ENCODE measurements at places on chromosomes 5 and 9.

GRCh38 chr5:107571621-107572536 lies 98.9 kb downstream of the EFNA5 start:
- H3K27me3 ChIP-seq, result no peaks in the 10 kb centered on the region
- peaks cover 9% of the 10 kb centered on the region for H3K4me1 ChIP-seq
- H3K27ac ChIP-seq, result peak overlapping the region; percentile 7
- H3K36me3 ChIP-seq, result no peaks in the 10 kb centered on the region

- no peak overlapping the region for H3K4me3 ChIP-seq
- H3K36me3 ChIP-seq, result no peaks in the 10 kb centered on the region
- no peaks in the 10 kb centered on the region for H3K27me3 ChIP-seq
- no peaks in the 10 kb centered on the region for H3K4me1 ChIP-seq
- no peak overlapping the region for H3K27ac ChIP-seq
Measured at GRCh38 chr5:101024299-101024698, 121.2 kb upstream of the ST8SIA4 start.

DNA sequence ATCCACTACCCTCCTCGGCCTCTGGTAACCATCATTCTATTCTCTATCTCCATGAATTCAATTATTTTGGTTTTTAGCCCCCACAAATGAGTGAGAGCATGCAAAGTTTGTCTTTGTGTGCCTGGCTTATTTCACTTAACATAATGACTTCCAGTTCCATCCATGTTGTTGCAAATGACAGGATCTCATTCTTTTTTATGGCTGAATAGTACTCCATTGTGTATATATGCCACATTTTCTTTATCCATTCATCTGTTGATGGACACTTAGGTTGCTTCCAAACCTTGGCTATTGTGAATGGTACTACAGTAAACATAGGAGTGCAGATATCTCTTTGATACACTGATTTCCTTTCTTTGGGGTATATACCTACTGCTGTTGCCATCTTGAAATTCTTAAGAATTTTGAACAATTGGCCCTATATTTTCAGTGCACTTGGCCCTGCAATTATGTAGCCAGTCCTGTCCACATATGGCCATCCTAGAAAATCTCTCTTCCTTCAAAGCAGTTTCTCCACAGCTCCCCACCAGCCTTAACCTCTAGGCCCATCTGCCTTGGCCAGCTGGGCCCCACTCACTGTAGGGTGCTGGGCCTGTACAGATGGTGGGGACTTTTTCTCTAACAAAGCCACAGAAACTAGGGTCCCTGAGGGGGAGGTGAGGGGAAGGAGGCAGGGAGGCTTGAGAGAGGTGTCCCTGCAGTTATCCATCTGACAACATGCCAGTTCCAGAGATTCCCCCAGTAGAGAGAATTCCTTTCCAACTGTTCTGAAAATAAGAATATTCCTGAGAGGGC lies 81.9 kb upstream of the LHFPL2 start:
- H3K4me3 ChIP-seq, result no peak overlapping the region
- no peaks in the 10 kb centered on the region for H3K27me3 ChIP-seq
- no peaks in the 10 kb centered on the region for H3K36me3 ChIP-seq
- no peaks in the 10 kb centered on the region for H3K4me1 ChIP-seq
- DNase-seq, result no peak

- no peak overlapping the region for H3K27ac ChIP-seq
- no peaks in the 10 kb centered on the region for H3K27me3 ChIP-seq
- no peaks in the 10 kb centered on the region for H3K4me1 ChIP-seq
- no peak for DNase-seq
- H3K4me3 ChIP-seq, result no peak overlapping the region
Measured at GRCh38 chr9:29564564-29564963, 1991.3 kb upstream of the C9orf72 start.

DNA sequence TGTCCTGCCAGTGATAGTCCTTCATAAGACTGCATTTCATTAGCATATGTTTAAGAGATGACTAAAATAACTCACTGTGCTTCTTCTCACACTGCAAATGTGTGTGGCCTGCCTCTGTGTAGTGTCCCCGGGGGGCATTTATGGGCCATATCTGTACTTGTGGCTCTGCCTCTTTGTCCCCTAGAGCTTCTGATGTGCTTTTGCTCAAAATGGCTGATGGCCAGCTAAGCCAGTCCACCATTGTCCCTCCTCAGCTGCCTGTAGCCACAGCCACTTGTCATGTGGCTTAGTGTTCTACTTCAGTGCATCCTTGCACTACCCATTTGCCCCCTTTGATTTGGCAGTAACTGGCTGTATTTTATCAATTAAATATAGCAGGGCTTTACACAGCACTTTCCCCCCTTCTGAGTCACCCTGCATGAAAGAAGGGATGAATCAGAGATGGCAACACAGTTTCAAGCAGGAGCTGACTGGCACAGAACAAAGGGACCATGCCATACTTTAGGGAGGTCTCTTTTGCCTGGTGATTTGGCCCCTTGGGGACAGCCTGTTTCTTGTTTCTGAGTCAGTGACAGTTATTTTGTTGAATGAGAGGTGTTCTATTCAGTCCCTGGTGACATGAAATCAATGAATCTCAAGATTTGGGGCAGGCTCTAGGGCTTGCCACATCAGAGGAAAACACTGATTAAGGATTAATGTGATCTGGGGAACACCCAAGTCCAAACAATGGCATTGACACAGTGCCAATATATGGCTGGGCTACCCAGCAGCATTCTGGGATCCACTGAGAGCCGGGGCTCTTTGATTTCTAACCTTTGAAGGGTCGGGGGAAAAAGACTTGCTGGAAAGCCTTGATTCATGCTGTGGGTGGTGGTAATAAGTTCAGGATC lies 245.5 kb downstream of the SMARCA2 start:
- no peak overlapping the region for H3K27ac ChIP-seq
- no peak overlapping the region for H3K4me3 ChIP-seq
- no peaks in the 10 kb centered on the region for H3K27me3 ChIP-seq
- peaks cover 12% of the 10 kb centered on the region for H3K4me1 ChIP-seq
- peak; percentile 17 for DNase-seq
- H3K36me3 ChIP-seq, result no peaks in the 10 kb centered on the region

- H3K27ac ChIP-seq, result no peak overlapping the region
- no peaks in the 10 kb centered on the region for H3K4me1 ChIP-seq
- no peak overlapping the region for H3K4me3 ChIP-seq
- no peaks in the 10 kb centered on the region for H3K27me3 ChIP-seq
- H3K36me3 ChIP-seq, result no peaks in the 10 kb centered on the region
- no peak for DNase-seq
Measured at GRCh38 chr9:17065062-17065461, 69.8 kb upstream of the CNTLN start.
